ENCODE measurements at places on chromosomes 3 and 15. TPM values are rescaled to one million over a fixed set of nuclear protein-coding genes. Genes with fewer than 3 reads are reported as not detected.

GRCh38 chr3:67094167-67094566 lies 96.1 kb downstream of the KBTBD8 start:
- DNase-seq = no peak
- no peak overlapping the region for H3K27ac ChIP-seq
- no peaks in the 10 kb centered on the region for H3K27me3 ChIP-seq
- H3K4me1 ChIP-seq = no peaks in the 10 kb centered on the region
- H3K4me3 ChIP-seq = no peak overlapping the region
- H3K36me3 ChIP-seq = no peaks in the 10 kb centered on the region

- no peaks in the 10 kb centered on the region for H3K4me1 ChIP-seq
- no peak overlapping the region for H3K4me3 ChIP-seq
- no peak for DNase-seq
Observed at GRCh38 chr3:189488241-189488767, 142.9 kb upstream of the TP63 start.

DNA sequence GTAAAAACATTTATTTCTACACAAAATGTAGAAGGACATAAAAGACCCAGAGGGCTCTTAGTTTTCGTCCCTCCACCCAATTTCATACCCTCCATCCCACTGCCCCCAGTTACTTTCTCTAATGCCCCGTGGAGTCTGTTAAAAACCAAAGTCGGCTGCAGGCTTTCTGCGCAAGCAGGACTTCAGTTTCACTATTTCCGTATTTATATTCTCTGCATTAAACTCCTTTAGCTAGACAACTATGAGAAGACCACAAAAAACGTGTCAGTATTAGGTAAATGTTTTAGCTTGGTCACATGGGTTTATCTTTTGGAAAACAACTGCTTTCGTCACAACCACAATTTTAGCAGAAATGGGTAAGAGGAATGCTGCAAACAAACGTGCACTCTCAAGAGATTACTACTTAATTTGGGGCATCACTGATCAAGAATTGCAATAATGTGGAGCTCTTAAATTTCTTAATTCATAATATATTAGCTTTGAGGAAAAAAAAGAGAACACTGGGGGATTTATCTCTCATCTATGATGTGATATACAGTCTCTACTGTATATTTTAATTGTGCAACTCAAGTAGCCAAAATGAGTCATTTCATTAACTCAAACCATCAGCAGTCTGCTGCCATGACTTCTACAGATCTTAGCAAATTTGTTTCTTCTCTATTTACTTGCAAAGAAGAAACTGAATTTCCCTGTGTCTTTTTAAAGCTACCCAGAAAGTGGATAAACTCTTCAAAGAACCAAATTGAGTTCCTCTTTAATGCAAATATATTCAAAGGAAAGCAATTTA lies 740 bp upstream of the NSMCE3 start:
- H3K4me3 ChIP-seq = peak overlapping the region; percentile 87
- H3K4me1 ChIP-seq = no peaks in the 10 kb centered on the region
- no peaks in the 10 kb centered on the region for H3K36me3 ChIP-seq
- DNase-seq = peak; percentile 29

PLA2G4D gene
- not detected for total RNA-seq

TP63 gene
- total RNA-seq = 1.1 TPM
